ENCODE measurements at places on chromosomes 1 and 21.

GRCh38 chr1:216807696-216808095 lies 84.5 kb upstream of the ESRRG start:
- DNase-seq = no peak

GRCh38 chr21:43362321-43362791 lies 64.6 kb downstream of the SIK1 start:
- DNase-seq = peak; percentile 66

- no peak for DNase-seq
Measured at GRCh38 chr21:38440746-38441145, 57.5 kb downstream of the ERG start.

DNA sequence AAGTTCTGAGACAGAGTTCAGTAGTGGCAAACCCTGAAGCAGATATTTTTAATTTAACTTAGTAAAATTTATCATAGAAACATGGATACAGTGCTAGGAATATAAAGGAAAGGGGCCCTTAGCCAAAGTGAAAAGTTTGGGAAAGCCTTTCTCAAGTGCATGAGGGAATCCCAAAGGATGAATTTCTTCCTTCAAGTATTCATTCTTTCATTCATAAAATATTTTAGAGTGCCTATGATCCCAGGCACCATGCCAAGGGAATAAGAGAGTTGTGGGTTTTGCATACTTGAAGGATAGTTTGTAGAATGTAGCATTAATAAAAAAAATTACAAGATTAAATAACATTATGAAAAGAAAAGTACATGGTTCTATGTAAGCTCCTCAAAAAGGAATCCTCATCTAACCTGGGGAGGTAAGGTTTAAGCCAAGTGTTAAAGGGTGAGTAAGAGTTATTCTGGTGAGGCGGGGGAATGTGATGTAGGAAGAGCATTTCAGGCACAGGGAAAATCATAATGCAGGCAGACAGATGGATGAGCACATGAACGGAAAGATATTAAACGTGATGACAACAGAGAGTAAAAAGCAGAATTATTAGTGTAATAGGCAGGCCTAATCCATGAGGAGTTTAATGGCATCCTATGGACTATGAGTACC lies 40.4 kb upstream of the NTNG1 start:
- DNase-seq = no peak

- DNase-seq = no peak
Measured at GRCh38 chr1:233442026-233442780, 114.7 kb downstream of the MAP3K21 start.

- DNase-seq = no peak
Measured at GRCh38 chr21:31744182-31744800, 12.4 kb upstream of the SCAF4 start.

DNA sequence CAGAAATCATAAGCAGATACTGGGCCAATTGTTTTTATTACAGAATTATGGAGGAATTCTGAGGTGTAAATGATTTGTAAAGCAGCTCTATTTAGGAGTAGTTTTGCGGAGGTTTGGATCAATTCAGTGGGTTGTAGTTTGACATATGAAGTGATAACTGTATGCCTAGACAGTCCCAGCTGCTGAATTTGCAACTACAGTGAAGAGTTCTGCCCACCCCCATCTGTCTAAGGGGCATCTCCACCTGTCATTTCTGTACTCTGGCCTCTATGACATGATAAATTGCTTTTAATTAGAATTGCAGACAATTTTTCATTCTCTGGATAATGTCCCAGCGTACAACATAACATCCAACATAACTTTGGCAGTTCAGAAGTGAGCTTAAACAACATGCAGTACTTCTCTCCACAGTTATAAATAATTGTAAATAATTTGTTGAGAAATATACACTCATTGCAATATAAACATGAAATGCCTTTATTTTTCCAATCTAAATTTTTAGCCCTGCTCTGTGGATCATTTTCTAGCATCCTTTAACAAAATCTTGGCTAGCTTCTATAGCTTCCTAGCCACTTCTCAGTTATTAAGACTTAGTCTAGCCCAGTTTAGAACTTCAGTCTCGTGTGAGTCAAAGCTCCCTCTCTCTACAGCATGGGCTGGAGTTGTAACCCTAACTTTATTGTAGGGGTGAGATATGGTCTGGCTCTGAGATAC lies 52.3 kb downstream of the PDE4B start:
- no peak for DNase-seq
